ENCODE measurements at places on chromosomes 2 and 18.

GRCh38 chr18:8659609-8660242, 45.6 kb upstream of the MTCL1 start:
- DNase-seq, result no peak

DNA sequence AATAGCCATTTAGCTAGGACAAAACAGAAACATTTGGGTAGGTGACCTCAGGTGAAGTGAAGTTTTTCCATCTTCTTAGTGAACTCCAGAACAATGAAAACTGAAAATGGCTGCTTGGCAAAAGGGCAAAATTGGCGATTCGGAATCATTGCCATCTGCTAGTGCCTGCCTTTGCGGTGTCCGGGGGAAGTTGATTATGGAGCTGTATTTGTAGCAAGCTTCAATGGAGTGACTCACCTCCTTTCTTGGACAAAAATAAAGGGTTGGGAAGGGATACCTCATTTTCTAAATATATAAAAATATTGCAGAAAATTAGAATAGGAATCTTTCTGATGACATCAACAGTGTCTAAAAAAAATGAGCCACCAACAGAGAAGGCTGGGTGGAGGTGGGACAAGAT, 460.5 kb downstream of the TGIF1 start:
- DNase-seq, result no peak

DNA sequence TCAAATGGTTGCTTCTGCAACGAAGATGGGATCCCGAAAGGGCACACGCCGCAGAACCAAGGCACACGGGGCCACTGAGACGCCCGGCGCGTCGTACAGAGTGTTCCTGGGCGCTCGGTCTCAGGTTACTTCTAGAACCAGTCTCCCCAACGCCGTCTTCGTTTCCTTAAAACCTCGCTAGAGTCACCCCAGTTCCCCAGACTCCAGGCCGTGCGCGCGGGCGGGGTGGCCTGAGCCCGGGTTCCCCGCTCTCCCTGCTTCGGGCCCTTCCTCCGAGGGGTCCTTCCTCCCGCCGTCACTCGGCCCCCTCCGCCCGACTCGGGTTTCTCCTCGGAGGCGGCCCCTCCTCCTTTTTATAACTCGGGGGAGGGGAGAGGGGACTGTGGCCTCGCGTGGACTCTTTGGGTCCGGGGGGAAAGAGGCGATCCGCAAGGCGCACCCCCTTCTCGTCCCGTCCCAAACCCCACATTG, 774 bp upstream of the FZD7 start:
- DNase-seq, result no peak

DNA sequence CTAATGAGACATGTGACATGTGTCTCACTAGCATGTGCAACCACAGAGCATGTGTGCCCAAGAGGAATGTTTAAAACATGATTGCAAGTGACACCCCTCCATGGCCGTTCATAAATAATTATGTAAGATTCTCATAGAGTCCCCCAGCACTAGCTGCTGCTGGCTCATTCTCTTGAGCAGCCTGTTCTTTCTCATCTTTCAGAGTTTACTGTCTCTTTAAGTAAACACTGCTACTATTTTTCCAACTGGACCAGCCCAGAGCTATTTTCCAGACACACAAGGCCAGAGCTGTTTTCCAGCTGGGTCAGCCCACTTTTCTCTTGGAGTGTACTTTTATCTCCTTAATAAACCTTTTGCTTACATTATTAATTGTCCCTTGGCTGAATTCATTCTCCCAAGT, 326.8 kb upstream of the DLGAP1 start:
- DNase-seq, result no peak

DNA sequence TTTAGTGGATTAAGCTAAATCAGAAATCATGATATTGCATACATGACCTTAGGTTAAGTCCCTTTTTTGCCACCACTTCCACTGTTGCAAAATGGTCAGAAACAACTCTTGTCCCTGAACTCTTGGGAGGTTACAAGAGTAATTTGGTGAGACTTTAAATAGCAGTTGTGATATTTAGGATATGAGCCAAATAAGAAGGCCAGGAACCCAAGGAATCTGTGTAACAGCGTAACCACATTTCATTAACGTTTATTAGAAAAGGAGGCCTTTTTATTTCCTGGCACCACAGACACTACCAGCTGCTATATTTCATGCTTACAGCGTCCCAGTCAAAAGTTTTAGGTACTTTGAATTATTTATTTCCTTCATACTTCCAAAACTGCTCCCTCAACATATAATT, 268.0 kb downstream of the GPD2 start:
- no peak for DNase-seq

DNA sequence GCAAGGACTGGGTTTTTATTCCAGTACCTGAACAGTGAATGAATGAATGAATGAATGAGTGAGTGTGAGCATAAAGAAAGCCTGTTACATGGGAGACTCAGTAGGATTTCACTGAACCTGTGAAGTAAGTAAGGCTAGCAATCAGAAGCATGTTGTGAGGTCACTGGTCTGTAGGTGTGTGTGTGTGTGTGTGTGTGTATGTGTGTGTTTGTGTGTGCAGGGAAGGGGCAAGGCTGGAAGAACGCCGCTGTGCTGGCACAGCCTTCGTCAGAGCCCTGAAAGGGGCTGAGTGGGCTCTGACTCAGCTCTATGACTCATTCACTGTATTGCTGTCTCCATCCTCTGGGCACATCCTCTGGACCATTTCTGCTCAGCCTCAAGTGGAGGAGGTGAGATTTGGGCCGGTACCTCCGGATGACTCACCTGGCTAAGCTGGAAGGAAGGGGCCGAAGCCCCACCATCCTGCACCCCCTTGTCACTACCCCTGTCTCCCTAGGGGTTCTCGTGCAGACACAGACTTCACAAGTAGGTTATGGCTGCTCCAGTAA, 51.4 kb upstream of the MRPL33 start:
- DNase-seq, result no peak
